ENCODE measurements at places on chromosomes 1 and 21.

GRCh38 chr1:17614586-17614985 lies 75.1 kb downstream of the ARHGEF10L start:
- DNase-seq = no peak

DNA sequence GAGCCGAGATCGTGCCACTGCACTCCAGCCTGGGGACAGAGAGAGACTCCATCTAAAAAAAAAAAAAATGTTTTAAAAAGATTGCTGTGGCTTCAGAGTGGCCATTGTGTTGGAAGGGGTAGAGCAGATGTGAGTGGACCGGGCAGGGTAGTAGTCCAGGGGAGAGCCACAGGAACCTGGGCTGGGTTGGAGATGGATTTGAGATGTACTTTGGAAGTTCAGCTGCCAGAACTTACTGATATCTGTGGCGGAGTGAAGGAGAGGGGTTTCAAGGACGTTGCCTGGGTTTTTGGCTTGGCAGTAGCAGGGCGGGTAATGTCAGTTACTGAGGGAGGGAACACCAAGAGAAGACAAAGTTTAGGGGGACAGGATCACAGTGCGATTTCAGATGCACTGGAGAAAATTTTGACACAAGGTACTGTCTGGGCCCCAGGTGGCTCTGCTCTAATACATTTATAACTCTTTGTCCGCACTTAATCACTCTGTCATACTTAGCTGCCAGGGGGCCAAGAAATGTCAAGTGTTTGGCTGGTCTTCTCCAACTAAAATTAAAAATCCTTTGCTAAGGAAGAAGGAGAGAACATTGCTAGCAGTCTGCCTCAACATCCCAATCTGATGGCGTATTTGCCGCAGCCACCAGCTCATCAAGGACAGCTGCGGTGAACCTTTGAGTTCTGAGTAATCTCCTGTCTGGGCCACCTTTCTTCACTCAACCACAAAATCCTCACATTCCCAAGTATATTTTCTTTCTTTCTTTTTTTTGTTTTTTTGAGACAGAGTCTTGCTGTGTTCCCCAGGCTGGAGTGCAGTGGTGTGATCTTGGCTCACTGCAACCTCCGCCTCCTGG lies 9.6 kb downstream of the EPHX1 start:
- no peak for DNase-seq

DNA sequence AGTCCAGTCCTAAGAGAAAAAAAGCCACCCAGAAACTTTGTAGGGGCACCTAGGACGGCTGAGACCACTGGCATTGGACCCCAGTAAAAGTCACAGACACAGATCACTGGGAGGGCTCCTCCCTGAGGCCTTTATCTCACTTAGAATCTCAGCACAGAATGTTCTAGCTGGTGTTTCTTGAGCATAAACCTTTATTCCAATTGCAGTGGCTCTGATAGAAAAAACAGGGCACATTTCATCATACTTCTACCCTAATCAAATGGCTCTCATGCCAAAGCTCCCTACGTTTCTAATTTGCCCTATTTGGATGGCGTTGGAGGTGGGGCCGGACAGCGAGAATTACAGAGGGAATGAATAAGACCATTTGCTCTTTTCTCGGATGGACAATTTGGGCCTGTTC lies 53.8 kb downstream of the NGF start:
- DNase-seq = no peak

DNA sequence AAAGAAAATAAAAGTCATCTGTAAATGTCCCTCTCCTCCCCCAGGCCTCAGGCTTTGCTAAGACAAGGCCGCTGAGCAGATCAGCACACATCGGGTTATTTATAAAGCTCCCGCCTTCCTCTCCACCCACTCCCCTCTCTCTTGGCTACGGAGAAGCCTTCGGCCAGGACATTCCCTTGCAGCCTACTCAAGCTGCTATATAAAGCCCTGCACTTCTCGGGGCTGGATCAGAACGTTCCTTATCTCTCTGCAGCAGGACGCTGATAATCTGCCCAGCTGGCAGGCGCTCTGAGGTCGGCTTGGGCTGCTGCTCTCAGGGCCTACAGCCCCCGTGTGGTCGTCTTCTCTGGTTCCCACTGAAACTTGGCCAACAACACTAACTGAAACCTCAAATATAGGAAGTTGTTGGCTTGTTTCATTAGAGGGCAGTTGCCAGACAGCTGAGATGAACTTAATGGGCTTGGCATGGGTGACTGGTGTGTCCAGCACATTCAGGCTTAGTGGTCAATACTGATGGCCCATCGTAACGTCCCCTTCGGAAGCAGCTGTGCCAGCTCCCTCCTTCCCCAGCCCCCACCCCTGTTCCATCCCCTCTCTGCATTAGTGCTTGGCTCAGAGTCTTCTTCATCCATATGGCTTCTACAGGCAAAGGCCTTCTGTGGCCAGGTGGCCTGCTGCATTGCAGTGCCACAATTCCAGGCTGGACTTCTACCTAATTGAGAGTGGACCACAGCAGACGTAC lies 64.6 kb downstream of the IER5 start:
- DNase-seq = peak; percentile 94

DNA sequence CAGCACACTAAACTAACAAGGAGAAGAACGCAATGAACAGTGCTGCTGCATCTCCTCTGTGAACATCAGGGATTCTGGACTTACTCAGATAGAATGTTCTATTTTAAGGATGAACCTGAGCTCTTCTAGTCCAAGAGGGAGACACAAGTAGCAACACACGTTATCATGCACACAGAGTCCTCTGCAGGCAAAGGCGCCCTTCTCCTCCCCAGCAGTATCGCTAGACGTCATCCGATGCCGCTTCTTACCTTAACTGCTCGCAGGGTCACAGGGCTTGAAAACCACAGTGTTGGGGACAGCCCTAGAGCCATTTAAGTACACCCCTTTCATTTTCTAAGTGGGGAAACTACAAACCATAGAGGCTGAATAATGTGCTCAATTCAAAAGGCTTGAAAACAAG lies 74.5 kb downstream of the HIVEP3 start:
- DNase-seq = no peak

GRCh38 chr1:160459687-160460086 lies 59.3 kb downstream of the VANGL2 start:
- DNase-seq = no peak

DNA sequence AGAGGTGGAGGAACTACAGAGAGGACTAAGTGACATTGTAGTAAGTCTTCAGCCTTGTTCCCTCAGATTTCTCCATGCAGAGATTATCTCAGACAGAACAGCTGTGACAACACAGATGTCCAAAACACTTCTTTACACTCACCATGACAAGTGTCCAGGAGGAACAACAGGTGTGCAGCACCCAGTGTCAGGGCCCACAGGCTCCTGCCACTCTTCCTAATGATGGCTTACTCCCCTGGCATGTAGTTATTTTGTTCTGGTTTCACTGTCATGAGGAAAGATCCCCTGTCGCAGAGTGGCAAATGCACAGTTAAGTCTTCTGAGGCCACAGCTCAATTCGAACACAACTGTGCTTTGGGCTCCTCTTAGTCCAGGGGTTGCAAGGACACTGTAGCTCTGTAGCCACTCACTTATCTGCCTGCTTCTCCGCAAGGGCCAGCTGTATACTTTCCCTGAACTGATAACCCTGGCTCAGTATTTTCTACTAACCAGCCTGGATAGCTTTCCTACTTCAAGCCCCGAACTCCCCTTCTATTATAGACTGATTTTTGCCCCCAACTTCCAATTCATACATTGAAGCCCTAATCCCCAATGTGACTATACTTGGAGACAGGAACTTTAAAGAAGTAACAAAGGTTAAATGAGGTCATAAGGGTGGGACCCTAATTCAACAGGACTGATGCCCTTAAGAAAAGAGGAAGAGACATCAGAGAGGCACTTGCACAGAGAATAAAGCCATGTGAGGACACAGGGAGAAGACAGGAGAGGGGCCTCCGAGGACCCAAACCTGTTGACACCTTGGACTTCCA lies 11.1 kb downstream of the PDZK1 start:
- DNase-seq = no peak

DNA sequence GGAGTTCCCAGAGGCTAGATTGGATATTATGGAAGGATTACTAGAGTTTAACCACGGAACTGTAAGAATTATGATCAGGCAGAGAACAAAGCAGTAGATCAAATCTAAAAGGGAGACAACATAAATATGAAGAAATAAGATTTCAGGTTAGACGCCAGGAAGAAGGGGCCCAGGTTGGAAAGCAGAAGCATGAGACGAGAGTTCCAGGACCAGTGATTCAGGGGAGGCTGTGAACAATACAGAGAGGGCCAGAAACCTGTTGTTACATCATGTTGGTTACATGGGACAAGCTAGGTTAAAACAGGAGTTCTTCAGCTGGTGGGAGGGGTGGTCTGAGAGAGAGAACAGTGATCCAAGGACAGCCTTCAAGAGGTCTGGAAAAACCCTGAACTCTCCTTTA lies 128.4 kb upstream of the MROH9 start:
- no peak for DNase-seq

- no peak for DNase-seq
Measured at GRCh38 chr21:32114419-32115035, 164.3 kb downstream of the MIS18A start.

DNA sequence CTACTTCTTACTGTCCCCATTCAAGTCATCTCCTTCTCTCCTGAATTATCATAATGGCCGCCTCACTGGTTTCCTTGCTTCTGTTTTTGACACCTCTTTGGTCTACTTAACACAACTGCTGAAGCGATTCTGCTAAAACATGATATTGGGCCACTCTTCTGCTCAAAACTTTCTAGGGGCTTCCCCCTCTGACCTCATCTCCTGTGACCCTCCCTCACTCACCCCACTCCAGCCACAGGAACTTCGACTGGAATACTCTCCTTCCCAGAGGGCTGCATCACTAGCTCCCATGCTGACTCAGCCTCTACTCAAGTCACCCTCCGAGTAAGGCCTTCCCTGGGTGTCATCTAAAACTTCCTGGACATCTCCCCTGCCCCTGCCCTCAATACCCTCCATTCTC lies 35.7 kb downstream of the NRIP1 start:
- DNase-seq = no peak

GRCh38 chr1:108785264-108785663 lies 38.8 kb downstream of the STXBP3 start:
- DNase-seq = no peak

DNA sequence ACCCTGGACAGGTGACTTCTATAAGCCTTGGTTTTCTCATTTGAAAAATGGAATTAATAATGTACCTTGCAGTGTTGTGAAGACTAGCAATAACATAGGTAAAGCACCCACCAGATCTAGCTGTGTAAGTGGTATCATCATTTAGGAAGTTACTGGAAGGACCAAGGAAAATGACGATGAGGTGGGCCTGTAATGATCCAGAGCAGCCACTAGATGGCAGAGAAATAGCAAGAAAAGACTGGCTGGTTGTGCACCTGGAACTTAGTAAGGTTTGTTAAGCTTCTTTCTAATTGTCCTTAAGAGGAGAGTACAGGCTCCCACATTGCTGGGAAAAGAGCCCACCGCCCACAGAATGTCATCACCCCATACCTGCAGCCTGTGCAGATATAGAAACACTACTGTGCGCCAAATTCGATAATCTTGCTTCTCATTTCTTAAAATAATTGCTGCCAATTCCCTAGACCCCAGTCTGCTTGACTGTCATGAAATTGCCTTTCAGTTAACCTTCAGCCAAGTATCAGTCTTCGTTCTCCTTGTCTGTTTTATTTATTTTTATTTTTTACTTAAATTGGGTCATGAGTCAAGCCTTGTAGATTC lies 37.2 kb downstream of the WNT4 start:
- peak; percentile 79 for DNase-seq

DNA sequence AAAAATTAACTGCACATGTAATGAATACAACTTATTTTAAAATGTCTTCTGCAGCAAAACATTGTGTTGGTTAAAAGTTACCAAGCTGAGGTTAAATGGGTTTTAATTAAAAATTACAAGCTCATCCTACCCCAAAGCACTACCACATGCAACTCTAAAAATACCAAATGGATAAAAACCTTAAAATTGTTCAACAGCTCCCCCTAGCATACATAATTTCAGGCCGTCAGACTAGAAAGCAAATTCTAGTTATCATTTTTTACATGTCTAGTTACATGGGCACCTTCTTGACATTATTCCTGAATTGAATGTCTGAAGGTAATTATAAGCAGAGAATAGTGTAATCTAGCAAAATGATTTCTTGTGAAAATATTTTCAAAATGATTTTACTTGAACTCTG lies 176.5 kb downstream of the C1orf21 start:
- DNase-seq = peak; percentile 64
